ENCODE measurements at places on chromosomes 5 and 9.
A peak's percentile ranks its signal among the peaks of the same experiment; 100 is the strongest.

- no peak for DNase-seq
These were observed 166.6 kb downstream of the SLC28A3 start for GRCh38 chr9:84173961-84174360.

DNA sequence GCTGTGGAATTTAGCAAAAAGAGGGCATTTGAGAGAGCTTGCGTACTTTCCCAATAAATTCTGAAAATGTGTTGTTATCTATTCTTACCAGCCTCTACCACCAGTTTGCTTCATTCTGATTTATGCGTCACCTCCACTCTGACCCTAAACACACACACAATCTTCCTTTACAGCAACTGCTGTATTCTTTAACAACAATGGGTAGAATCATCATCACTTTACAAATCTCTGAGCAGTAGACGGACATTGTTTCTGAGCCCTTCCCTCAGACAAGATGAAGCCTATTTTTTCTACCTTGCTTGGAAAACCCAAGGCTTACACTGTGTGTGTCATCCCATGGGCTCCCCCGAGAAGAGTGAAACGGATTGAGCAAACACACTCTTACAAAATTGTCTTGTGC lies 83.1 kb upstream of the RASA1 start:
- DNase-seq = no peak

DNA sequence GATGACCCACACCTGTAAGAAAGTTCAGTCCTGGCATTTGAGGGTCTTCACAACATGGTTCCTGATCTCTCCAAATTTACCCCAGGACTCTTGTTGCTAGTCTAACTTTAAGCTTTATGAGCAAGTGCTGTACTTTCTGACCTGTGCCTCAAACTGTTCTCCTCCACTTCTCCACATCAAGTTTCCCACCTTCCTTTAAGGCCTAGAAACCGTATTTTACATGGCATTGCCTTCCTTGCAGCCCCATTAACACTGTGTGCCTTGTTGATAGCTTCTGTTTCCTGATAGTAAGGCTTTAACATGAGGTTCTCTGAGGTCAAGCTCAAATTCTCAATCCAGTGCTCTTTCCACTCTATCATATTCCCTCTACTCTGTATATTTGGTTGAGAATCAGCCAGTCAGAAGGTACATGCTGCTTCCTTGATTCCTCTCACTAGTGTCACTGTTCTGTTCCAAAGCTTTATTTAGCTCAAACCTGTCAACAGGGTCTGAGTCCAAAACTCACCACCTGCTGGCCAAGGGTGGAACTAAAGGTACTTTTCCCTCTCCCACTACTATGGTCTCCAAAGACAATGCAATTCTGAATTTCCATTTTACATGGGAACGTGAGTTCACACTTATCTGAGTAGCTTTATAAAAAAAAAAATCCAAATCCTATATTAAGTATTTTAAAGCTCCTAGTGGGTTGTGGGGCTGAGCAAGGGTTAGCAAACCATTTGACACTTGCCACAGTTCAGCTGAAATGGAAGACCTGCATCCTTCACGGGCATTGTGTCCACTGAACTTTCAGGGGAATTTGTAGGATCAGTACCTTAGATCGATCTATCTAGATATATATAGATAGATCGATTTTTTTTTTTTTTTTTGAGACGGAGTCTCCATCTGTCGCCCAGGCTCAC lies 21.1 kb downstream of the VCP start:
- peak; percentile 37 for DNase-seq

GRCh38 chr5:99621772-99622681 lies 693.2 kb upstream of the CHD1 start:
- no peak for DNase-seq

- DNase-seq = no peak
These were observed 58.0 kb downstream of the PTPN3 start for GRCh38 chr9:109440117-109440515.

DNA sequence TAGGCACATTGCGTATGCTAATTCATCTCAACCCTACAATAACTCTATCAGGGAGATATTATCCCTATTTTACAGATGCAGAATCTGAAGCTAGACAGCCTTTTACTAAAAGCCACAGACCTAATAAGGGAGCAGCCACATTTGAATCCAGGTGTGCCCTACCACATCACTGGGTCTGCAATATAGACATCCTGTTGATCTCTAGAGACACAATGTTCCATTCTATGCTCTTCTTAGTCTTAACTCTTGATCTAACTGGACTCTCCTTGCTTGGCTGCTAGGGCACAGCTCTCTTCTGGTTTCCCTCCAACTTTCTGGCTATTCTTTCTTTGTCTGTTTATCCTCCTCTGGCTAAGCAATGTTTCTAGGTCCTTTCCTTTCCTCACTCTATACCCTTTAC lies 1.4 kb upstream of the SPATA6L start:
- DNase-seq = no peak

DNA sequence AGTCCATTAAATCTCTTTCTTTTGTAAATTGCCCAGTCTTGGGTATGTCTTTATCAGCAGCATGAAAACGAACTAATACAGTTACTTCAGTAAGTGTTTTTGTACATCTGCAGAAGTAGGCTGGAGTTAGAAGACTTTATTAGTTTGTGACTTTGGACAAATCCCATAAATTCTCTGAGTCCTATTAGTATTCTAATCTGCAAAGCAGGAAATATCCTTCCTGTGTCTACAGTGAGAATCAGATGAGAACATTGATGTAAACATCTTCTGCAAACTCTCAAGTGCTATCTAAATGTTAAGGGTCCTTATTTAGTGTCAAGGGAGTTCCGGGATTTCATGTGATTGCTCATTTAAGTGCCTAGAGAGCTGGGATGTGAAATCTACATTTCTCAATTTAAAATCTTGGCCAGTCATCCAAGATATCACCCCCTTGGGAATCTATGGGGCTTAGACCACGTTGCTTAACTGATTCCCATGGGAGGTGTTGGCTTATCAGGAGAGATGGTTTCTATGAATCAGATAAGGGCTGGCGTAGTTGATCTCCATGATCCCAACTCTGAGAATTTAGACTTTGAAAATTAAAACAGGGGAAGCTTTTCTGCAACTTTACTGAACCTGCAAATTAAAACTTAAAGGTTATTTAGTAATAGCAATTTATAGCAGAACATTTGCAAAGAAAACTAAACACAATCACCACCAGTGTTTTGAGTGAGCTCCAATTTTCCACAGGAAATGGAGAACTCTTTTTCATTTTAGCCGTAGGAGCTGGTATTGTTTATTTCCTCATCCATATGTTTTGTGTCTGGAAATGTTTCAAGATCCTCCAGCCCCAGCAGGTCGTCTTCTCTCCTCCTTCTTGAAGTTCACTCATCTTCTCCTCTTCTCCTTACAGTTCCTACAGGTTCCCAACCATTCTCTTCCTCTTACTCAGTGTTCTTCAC lies 241.6 kb upstream of the CD180 start:
- no peak for DNase-seq

DNA sequence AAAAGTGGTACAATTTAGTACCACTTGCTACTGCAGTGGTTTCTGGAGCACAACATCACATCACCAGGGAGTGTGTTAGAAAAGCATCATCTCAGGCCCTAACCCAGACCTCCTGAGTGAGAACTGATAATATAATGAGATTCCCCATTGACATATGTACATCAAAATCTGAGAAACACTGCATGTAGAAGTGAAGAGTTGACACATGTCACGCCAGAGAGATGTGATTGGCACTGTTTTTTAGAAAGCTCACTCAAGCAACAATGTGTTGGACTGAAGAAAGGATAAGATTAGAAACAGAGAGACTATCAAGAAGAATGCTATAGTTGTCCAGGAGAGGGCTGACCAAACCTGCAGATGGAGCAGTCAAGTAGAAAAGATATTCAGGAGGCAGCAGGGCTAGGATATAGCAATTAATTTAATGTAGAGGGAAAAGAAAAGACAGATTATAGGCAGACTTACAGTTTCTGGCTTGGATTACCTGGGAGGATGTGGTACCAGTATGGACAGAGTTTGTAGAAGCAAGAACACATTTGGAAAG lies 324.4 kb upstream of the ADAMTSL1 start:
- DNase-seq = no peak

DNA sequence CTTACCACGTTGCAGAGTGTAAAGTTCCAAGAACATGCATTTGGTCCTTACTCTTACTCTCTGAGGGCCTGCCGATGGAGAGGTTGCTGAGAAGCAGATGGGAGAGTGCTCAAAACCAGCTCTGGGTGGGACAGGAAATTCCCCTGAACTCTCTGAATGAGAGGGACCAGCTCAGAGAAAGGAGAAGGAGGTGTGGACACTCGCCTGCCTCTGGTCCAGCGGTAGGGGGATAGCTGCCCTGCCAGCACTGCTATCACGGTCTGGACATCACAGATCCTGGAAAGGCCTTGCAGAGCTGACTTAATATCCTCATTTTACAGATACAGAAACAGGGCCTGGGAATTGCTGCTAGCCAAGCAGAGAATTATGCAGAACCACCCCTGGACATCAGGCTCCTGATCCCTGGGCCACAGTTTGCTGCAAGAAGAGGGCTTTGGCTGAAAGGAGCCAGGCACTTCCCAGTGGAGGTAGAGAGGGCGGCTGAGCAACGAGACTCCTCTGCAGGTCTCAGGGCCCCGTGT lies 4.9 kb downstream of the TRAF1 start:
- DNase-seq = no peak

DNA sequence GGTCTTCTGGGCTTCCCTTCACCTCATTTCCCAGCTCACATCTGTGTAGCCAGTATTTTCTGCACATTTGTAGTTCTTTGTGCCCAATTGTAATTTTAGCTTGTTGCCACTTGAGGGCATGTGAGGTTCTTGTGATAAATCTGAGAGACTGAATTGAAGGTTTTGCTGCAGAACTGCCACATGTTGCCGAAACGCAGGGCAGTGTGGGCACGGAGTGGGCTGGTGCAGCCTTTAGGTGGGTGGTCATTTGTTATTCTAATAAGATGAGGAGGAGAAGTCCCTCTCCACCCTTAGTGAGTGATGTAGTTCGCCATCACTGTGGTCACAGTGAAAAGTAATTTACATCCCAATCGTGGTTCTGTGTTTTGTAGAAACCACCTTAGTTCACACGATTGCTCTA lies 21.2 kb downstream of the OTULIN start:
- DNase-seq = peak; percentile 38

- peak; percentile 33 for DNase-seq
These were observed 21.4 kb upstream of the FLT4 start for GRCh38 chr5:180670586-180671359.

GRCh38 chr5:139335811-139336210 lies 5.8 kb upstream of the PAIP2 start:
- no peak for DNase-seq

DNA sequence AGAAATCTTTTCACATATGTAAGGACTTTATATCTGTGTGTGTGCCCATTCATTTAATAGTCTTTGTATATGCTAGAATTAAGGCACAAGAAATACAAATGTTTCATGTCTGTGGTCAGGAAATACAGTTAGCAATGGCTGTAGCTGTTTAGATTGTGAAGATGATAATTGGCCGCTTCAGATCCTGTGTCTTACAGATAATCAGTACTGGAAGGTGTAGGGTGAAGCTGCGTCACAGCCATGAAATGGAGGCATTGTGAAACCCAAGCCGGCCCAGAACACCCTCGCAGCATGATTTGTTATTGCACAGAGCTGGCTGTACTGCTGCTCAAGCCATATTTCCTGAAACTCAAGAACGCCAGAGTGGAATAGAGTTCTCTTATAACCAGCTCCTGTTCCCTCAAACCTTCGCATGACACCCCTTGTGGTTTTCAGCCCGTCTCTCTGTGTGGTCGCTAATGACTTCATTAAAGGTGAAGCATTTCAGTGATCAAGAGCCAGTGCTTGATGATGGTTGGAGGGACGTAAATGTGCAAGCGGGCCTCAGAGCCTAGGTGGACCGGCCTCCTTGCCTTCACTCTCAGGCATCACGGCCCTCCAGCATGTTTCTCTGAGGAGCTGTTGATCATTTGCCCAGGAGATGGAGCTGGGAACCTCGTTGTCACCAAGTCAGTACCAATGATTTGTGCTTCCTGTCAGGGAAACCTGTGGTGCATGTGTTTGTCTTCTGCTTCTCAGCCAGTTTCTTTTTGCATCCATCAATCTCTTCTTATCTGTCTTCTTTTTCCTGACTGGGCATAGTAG lies 80.1 kb downstream of the F2RL2 start:
- DNase-seq = peak; percentile 58

DNA sequence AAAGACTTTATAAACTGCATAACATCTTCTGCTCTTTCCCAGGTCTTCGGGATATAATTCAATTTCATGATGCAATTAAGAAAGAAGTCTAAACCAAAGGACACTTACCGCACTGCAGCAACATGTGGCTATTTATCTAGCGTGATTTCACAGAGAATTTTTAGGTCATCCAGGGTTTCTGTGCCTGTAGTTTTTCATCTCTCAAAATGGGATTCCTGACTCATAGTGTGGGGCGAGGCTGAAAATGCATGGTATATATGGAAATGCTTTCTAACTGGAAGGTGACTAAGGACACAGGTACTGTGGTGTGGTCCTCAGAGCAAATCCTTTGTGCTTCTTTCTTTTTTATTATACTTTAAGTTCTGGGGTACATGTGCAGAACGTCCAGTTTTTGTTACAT lies 557.7 kb upstream of the KLF4 start:
- no peak for DNase-seq

DNA sequence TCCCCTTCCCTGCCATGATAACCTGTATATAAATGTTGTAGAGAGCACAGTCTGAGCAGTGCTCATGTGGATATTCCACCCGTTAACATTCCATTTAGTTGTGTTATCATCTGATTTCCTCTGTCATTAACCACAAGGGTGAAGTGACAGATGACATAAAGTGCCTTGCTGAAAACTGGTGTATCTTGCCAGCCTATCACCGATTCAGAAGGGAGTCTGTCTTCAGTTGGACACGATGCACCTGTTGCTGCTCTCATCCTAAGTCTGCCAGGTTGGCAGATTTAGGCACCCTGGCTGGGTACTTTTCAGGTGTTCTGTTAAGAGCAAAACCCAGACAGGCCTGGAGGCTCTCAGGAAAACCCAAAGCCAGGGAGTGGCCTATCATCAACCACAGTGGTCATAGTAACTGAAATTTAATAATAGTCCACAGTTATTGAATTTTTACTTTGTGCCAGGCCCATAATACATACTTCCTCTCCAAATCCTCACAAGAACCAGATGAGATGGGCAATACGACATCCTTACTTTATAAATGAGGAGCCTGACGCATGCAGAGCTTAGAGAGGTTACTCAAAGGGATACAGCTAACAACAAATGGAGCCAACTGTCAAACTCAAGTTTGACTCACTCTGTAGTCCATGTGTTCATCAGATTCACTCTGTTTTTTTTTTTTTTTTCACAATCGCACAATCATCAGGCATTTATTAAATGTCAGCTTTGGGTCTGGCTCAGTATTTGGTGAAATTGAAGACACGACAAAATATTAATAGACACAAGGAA lies 100.7 kb upstream of the SPRY4 start:
- DNase-seq = no peak

Data from stimulated activated CD4-positive, alpha-beta T cell treated with anti-CD3 and anti-CD28 coated beads, Interleukin-12 subunit alpha, Interleukin-12 subunit beta, amount 100 ng/mL, for 48 hours (primary cell).